ENCODE measurements at places on chromosomes 4 and X.

- no peak for DNase-seq
Observed at GRCh38 chrX:8323356-8323755, 141.3 kb upstream of the VCX3B start.

DNA sequence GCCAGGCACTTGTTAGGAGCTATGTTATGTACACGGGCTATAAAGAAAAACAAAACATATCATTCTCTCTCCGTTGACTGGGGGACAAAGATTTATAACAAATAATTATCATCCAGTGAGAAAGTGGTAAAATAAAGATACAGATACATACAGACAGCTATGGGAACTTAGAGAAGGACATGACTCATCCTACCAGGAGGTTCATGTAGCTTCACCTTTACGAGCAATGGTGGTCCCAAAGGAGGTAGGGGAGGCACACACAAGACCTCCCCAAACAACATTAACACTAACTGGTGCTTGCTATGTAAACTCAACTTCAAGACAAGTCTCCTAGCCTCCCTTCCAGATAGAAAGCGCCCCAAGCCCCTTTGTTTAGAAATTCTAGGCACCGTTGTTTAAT, 8.9 kb downstream of the AMBN start:
- no peak for DNase-seq

DNA sequence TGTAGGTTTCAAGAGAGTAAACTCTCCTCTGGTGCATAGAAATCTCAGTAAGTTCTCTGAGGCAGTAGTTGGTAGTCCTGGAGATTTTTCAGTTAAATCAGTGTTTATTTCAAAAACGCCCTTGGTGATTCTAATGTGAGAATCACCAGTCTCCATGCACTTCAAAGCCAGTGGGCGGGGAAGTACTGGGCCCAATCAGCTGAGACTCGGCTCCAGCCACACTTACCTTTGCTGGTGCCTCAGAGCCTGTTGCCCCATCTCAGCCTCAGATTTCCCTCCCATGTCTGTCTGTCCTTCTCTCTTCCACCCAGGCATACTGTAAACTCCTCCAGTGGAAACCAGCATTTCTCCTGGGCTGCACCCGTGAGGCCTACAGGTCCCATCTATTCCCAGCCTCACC, 7.4 kb upstream of the MGST2 start:
- no peak for DNase-seq

DNA sequence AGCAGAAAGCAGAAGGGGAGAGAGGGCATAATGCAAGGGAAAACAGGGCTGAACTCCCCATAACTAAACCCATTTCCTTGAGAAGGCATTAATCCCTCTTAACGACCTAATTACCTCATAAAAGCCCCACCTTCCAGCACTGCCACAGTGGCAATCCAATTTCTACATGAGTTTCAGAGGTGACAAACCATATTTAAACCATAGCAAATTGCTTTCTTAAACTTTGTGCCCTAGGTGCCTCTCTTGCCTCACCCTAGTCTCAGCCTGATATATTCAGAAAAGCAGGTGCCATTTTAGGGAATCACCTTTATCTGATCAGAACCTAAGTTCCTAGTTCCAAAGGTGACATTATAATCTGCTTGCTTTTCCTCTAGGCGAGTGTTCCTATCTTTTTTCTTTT, 48.9 kb downstream of the SLC34A2 start:
- no peak for DNase-seq

DNA sequence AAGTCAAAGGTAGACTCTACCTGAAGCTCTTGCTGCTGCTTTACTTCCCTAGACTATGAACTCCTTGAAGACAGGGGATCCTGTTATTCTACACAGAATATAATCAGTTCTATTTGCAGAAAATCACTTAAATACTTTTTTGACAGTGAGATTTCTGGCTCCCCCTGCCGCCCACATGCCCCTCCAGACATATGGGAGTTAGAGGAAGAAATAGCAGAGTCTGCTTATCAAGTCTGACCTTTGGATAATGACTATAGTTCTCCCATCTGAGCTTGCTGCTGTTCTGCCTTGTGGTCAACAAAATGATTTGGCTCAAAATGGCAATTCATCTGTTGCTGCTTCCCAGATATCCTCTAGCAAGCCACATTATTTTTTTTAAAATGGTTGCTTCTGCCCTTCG, 101.1 kb downstream of the ENOX2 start:
- no peak for DNase-seq

- no peak for DNase-seq
Observed at GRCh38 chr4:107060388-107060787, 24.3 kb upstream of the DKK2 start.

- DNase-seq: no peak
Observed at GRCh38 chrX:10582215-10582733, 38.1 kb downstream of the MID1 start.

GRCh38 chr4:87982036-87982435, 6.5 kb downstream of the SPP1 start:
- DNase-seq: no peak

DNA sequence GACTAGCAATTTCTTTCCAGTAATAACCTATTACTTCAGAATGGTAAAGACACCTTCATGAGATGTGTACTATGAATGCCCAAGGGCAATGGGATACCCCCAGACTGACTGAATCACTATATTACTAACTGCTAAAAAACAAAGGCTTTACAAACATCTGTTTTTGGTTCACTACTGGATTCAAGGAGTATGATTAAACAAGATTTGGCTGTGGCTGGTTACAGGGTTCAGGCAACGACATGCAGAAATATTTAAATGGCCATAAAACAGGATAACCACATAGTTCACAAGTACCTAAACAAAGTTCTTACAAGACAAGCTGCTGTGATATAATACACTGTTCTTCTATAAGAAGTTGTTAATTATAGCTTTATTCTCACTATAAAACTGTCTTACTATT, 128.2 kb downstream of the FRYL start:
- no peak for DNase-seq

DNA sequence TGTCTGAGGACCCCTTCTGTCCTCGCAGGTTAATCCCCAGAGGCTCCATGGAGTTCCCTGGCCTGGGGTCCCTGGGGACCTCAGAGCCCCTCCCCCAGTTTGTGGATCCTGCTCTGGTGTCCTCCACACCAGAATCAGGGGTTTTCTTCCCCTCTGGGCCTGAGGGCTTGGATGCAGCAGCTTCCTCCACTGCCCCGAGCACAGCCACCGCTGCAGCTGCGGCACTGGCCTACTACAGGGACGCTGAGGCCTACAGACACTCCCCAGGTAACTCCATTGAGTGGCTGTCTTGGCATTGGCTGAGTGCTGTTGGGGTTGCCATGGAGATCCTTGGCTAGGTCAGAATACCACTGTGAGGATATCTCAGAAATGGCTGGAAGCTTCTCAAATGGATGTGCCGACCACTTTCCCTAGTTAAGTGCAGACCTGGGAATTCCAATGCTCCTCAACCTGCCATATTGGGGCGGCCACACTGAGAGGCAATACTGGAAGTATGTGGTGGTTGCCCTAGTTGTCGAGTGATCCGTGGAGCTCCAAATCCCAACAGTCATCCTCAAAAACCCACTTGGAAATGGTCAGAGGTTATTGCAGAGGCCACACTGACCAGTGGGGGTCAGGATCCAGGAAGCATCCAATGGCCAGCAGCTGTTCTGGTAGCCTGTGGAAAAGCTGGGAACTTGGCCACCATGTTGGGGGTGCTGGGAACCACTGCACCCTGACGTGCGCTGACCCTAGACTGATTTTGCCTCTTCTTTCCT, 4.9 kb downstream of the GATA1 start:
- DNase-seq: no peak

DNA sequence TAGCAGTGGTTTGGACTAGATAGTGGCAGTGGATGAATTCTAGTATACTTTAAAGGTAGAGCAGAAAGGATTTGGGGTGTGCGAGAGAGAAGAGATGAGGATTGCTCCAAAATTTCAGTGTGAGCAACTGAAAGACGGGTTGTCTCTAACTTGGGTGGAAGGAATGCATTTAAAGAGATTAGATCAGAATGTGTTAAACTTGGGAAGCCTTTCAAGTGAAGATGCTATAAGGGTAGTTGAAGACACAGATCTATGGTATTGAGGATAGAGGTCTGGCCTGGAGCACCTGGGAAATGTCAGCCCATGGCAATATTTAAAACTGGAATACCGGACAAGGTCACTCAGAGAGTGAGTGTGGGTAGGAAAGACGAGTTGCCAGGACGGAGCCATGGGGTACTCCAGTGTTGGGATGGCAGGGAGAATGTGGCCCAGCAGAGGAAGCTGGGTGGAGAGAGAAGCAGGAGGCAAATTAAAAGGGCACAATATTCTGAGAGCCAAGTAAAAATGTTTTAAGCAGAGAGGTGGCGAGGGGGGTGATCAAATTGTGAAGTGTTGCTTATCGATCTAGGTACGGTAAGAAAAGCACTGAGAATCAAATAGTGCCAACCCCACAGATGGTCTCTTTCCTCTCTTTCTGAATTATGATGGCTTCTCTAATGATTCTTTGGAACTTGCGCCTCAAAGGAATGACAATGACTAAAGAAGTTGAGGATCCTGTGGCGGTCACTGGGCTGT, 50.5 kb downstream of the ENOPH1 start:
- no peak for DNase-seq

DNA sequence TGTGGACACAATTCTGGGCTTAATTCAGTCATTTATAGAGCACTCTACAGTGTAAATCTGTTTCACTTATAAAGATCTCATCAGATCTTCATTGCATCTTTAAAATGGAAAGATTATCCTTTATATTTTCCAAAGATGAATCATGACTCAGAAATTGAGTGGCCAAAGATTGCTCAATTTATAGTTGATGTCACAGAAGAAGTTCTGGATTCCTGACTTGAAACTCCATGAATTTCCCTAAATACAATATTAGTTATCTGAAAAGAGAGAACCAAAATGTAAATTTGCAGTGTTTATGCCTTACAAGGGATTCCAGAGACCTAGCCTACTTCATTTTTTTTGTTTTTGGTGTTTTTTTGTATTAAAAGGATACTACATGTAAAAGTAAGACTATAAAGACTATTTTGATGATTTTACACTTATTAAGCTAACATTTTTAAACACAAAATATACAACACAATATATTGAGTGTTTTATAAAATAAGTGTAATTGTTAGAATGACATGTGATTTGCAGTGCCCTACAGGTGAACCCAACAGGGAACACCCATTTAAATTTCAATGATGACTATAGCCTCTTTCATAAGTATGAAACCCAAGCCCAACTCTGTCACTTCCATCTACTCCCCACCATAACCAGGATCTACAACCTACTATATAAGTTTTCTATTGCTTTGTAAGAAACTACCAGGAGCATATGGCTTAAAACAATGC, 183.5 kb downstream of the PCDH7 start:
- no peak for DNase-seq

GRCh38 chr4:169338241-169338640, 67.5 kb upstream of the SH3RF1 start:
- DNase-seq: no peak

- no peak for DNase-seq
Observed at GRCh38 chr4:132026816-132027215, 1122.3 kb upstream of the PCDH10 start.

- DNase-seq: no peak
Observed at GRCh38 chrX:349196-349595, 30.6 kb upstream of the GTPBP6 start.

DNA sequence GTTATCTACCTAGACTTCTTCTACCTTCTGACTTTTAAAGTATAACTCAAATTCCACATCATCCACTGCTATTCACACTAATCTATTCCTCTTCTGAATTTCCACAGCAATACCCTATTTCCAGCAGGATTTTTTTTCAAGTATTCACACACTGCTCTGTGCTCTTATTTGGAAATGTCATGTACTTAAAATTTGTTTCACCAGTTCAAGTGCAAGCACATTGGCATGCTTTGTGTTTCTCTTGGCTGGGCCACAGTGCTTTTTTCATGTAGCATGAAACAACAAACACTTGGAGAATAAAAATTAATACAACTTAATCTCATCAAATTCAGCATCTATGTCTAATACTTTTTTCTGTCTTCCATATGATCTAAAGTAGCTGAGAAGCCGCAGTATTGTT, 161.8 kb upstream of the PCDH18 start:
- DNase-seq: no peak

GRCh38 chr4:136742333-136742732, 790.0 kb downstream of the PCDH18 start:
- DNase-seq: no peak

- DNase-seq: no peak
Observed at GRCh38 chrX:20294957-20295356, 28.2 kb upstream of the RPS6KA3 start.

DNA sequence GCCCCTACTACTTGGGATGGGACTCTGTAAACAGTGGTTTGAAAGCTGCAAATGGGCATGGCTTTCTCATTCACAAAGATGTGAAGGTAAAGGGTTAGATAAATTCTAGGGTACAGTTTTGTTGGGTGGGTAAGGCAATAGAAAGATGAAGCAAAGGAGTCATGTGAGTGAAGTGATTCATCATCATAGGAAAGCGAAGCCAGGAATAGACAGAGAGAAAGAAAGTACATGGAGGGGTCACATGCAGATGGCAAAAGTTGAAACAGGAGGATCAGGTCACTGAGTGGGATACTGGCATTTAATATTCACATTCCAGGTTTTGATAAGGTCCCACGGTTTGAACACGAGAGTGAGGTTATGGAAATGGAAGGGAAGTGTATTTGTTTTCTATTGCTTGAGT, 8.2 kb upstream of the ABCG2 start:
- DNase-seq: no peak

GRCh38 chrX:149628280-149628679, 3.3 kb downstream of the TMEM185A start:
- no peak for DNase-seq

DNA sequence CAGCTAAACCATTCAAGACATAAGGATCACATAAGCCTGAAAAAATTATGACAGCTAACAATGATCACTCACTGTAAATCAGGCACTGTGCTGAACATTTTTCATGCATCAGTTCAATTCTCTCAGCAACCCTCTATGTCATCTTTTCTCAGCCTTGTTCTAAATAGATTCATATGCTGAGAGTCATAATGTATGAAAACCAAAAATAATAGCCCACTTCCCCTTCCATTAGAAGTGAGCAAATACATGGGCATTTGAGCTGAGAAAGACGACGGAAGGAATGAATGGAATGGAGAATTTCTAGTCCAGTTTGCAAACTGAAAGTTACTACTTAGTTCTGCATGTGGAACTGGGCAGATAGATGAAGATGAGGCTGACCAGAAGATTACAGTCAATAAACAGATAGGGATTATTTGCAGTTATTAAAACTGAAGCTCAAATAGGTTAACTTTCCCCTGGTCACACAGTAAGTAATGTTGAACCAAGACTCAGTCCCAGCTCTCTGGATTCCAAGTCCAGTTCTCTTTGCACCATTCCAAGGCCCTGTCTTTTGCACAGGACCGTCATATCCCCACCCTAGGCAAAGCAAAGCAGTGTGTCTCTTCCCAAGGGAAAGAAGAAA, 1.6 kb upstream of the SH3RF1 start:
- DNase-seq: no peak

All from NCI-H774 (cell line).